ENCODE measurements at places on chromosomes 11 and 22. TPM values are rescaled to one million over a fixed set of nuclear protein-coding genes. Genes with fewer than 3 reads are reported as not detected.

- no peak for DNase-seq
These were observed 3.7 kb downstream of the RAC2 start for GRCh38 chr22:37240240-37240940.

The XKR3 gene
- not detected for polyA plus RNA-seq

DNA sequence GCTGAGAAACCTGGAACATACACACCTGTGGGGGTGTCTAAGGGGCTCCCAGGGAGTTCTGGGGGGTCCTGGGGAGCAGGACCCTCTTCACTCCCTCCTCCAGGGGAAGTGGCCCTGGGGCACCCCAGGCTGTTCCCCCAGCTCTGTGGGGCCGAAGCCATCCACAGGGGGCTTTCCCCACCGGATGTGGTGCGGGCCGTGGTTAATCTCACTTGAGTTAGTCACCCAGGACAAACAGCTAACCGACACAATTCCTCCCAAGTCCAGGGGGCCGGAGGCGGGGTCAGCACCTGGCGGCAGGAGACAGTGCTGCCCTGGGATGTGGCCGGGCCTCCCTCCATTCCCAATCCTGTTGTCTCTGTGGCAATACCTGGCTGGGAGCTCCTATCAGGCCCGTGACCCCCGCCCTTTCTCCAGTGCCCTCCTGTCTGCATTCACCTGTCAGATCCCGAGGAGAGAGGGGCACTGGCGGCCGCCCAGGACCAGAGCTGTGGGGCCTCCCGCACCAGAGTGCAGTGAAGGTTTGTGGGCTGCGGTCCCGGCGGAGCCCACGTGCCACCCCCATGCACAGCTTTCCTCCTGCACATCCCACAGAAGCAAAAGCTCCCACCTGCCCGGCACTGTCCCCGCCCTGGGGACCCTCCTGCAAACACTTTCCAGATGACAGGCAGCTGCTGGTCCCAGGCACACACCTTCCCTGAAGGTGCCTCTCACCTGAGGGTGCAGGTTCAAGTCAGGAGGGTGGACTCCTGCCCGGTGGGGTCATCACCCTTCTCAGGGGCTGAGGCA is 5.2 kb upstream of the MUC5AC start:
- no peak for DNase-seq

The LDHAL6A gene
- 1.0 TPM for polyA plus RNA-seq

The CALCB gene
- polyA plus RNA-seq, result 3.4 TPM

DNA sequence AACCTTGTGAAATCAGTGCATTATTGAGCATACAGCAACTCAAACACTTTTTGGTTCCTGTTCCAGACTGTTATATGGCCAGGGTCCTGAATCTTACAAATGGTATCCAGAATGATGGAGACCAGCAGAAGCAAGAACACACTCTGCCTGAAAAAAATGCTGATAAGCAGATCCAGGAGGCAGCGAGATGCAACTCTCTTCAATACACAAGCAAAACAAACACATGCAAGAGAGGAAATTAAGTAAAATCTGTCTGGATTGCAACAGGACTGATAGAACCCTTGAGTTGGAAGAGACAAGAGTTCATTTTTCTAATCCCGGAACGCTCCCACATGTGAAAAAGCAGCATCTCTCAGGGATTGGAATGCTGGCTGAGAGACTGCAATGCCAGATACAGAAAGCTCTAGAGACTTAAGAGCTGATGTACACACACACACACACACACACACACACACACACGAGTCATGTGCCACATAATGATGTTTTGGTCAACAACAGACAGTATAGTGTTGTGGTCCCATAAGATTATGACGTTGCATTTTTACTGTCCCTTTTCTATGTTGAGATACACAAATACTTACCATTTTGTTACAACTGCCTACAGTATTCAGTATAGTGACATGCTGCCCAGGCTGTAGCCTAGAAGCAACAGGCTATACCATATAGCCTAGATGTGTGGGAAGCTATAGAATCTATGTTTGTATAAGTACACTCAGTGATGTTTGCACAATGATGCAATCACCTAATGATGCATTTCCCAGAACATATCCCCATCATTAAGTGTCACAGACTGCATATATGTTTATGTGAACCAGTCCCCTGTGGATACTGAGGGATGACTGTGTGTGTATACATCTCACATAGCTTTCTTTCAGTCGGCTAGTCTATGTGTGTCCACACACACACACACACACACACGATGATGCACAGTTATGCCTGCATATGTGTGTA is 406.6 kb downstream of the LARGE1 start:
- no peak for DNase-seq

- DNase-seq, result peak; percentile 43
These were observed 62.4 kb downstream of the PARVB start for GRCh38 chr22:44086271-44087088.

The OR8D4 gene
- not detected for polyA plus RNA-seq

The CRKL gene
- 64.7 TPM for polyA plus RNA-seq

- no peak for DNase-seq
These were observed 90.7 kb downstream of the C11orf87 start for GRCh38 chr11:109512680-109513079.

The TRMU gene
- 59.2 TPM for polyA plus RNA-seq

GRCh38 chr11:31655483-31655882 is 145.9 kb downstream of the ELP4 start:
- DNase-seq, result no peak

The PRG2 gene
- 1.7 TPM for polyA plus RNA-seq

GRCh38 chr22:46754110-46754799 is 8.2 kb upstream of the TBC1D22A start:
- DNase-seq, result no peak

DNA sequence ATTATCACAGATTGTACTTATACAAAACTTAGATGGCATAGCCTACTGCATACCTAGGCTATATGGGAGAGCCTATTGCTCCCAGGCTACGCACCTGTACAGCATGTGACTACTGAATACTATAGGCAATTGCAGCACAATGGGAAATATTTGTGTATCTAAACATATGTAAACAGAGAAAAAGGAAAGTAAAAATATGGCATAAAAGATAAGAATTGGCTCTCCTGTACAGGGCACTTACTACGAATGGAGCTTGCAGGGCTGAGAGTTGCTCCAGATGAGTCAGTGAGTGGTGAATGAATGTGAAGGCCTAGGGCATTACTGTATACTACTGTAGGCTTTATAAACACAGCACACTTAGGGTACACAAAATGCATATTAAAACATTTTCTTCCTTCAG is 13.2 kb downstream of the APOL6 start:
- DNase-seq, result no peak

The CRYBB3 gene
- polyA plus RNA-seq, result 0.41 TPM

- DNase-seq, result no peak
These were observed 43.3 kb downstream of the DNAJC24 start for GRCh38 chr11:31412946-31413345.

- DNase-seq, result no peak
These were observed 69.6 kb upstream of the PITPNB start for GRCh38 chr22:27988704-27989103.

Data from renal cortex interstitium (tissue), 15 donors.